ENCODE measurements at places on chromosomes 4 and X.

GRCh38 chr4:96120206-96120605 lies 280.3 kb downstream of the PDHA2 start:
- no peak for DNase-seq

DNA sequence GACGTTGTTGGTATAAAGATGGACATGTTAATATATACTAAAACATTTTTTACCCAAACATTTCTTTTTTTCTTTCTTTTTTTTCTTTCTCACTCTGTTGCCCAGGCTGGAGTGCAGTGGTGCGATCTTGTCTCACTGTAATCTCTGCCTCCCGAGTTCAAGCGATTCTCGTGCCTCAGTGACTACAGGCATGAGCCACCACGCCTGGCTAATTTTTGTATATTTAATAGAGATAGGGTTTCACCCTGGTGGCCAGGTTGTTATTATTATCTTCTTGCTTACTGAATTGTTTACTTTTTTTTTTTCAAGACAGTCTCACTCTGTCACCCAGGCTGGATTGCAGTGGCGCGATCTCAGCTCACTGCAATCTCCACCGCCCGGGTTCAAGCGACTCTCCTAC lies 68.8 kb downstream of the HOPX start:
- DNase-seq = no peak

- no peak for DNase-seq
Observed at GRCh38 chrX:12906046-12906761, at the start of gene TLR8. Gene TLR8, plus strand, starts transcription at chrX:12906620. Its CDS starts 87 bp downstream, at chrX:12906707.

- DNase-seq = no peak
Observed at GRCh38 chrX:3545901-3546300, 167.5 kb downstream of the PRKX start.

DNA sequence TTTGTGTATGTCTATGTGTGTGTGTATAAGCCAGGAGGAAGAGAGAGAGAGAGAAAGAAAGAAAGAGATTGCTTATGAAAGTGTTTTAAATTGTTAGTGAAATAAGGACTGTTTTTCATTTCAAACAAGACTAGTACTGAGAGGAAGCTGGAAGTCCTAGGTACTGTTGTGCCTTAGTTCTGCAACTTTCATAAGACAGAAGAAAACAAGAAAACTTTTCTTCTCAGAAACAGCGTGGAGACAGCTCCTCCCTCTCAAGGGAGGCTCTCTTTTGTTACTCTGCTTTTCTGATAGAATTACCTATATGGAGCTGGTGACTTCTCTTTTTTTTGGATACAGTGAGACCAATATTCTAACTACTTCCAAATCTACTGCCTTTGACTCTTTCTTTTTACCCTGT lies 62.5 kb downstream of the BANK1 start:
- DNase-seq = no peak

- no peak for DNase-seq
Observed at GRCh38 chrX:141320801-141321200, 78.5 kb upstream of the SPANXC start.

DNA sequence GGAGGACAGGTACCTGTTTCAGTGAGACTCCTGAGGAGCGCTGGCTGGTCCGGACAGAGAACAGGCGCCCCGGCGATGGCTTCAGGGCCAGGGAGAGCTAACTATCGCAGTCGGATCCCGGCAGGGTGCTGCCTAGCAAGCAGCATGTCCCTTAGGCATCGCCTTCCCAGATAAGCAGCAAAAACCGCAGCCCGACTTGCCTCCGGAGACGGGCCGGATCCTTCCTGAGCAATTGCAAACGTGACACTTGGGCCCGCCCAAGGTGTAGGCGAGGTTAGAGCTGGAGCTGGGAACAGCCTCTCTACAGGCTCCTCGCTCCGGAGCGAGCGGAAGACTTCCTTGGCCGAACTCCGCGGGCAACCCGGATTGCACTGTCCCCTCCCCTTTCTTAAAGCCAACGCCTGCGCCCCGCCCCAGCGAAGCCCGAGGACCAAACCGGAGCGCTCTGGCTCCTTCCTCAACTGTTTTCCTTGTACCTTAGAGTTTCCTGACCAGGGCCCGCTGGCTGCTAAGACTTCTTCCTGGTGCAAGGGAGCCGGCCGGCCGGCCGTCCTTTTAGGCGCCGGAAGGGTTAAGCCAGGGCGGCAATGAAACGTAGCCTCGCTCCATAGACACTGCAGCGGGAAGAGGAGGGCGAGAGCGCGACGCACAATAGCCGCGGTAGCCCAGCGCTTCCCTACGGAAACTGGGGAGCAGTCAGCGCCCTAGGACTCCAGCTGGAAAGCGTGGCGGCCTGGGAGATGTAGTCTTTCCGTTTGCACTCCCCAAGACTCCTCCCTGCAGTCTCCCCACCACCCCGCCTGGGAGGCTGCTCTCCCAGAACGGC lies at the start of gene OPHN1:
TSS of gene OPHN1 (minus strand) at position 341 of the 826 bp plus-strand sequence. CDS start 475 bp downstream, outside the sequence.
- no peak for DNase-seq

DNA sequence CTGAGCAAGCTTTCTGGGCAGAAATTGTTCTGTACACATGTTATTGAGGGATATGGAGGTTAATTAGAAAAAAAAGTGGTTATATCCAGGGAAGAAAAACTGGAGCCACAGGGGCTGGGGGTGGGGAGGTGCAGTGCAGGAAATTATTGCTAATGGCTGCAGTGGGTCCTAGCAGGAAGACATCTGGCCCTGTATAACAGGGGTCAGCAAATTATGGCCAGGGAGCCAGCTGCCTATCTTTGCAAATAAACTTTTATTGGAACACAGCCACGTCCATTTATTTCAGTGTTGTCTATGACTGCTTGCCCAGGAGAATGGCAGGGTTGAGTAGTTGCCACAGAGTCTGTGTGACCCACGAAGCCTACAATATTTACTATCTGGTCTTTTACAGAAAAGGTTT lies 23.4 kb upstream of the PRPS2 start:
- no peak for DNase-seq

DNA sequence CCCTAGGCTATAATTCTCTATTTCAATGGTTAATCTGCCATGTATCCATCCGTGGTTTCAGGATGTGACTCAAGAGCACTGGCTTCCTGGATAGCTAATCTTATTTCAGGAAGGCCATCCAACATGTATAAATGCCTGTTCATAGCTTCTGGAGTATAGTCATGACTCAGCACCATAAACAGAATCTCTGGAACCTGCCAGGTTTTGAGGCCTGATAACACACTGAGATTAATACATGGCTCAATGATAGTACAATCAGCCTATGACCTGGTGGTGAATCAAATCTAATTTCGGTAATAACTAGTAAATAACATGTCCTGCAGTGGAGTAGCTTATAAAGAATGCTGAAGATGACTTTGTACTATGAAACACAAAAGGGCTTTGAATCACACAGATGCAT lies 5.7 kb upstream of the IL13RA2 start:
- DNase-seq = no peak

DNA sequence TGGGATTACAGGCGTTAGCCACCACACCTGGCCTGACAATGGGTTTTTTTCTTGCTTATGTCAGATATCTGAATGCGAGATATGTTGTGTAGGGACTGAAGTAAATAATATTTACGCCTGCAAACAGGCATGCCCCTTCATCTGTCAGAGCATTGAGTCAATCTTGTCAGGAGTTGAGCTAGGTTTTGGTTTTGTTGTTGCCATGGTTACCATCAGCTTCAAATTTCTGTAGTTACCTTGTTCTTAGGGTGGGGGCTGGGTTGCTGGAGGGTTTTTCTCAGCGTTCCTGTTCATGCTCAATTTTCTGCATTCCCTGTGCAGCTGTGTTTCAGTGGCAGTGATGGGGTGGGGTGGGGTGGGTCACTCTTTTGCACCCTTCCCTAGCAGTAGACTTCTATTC lies 14.5 kb downstream of the MRPL1 start:
- DNase-seq = no peak

DNA sequence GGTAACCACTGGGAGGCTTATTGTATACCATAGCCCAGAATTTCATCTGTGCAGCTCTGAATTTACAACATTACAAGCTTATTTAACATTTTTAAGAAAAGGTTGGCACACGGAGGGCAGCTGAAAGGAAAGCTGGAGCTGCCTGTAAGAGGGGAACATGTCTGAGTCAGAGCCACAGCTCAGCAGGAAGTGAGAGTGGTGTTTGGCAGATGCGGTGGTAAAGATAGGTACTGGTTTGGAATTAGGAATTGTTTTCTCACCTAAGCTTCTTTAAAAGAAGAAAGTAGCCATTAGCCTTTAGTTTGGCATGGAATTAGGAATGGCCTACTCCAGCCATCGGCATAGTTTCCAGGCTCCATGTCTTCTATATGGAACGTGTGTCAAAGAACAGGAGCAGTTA lies 172.5 kb upstream of the ANXA3 start:
- no peak for DNase-seq

GRCh38 chr4:25797136-25797535 lies 65.7 kb downstream of the SEL1L3 start:
- DNase-seq = no peak

DNA sequence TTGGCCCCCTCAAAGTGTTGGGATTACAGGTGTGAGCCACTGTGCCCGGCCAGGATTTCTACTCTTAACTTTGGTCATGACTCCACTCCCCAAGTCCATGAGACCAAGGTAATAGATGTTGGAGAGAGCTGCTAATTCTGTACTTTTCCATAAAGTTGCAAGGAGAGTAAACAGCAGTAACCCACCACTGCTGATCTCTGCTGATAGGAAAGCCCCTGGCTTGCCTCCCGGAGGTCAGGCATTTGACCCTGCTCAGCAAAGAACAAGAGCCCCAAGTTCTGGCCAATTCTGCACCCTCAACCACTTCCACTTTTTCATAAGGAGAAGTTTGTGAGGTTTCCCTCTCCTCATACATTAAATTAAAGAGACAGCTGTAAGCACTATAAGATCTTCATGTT lies 143.0 kb downstream of the RASL11B start:
- no peak for DNase-seq

DNA sequence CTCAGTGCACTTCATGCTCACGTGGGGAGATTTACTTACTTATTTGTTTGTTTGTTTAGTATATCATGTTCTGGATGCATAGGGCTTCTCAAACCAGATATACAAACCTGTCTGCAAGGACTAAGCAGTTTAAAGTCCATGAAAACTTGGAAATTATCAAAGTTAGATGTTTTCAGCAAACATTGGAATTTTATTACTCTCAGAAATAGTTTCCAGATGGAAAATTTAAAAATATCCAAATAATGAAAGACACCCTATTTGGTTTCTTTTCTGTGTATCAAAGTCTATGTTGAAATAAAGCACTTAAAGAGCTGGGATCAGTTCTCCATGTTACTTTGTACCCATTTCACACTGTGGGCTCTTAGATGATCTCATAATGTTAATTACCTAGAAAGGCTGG lies 312.1 kb downstream of the PPP1R2C start:
- no peak for DNase-seq

DNA sequence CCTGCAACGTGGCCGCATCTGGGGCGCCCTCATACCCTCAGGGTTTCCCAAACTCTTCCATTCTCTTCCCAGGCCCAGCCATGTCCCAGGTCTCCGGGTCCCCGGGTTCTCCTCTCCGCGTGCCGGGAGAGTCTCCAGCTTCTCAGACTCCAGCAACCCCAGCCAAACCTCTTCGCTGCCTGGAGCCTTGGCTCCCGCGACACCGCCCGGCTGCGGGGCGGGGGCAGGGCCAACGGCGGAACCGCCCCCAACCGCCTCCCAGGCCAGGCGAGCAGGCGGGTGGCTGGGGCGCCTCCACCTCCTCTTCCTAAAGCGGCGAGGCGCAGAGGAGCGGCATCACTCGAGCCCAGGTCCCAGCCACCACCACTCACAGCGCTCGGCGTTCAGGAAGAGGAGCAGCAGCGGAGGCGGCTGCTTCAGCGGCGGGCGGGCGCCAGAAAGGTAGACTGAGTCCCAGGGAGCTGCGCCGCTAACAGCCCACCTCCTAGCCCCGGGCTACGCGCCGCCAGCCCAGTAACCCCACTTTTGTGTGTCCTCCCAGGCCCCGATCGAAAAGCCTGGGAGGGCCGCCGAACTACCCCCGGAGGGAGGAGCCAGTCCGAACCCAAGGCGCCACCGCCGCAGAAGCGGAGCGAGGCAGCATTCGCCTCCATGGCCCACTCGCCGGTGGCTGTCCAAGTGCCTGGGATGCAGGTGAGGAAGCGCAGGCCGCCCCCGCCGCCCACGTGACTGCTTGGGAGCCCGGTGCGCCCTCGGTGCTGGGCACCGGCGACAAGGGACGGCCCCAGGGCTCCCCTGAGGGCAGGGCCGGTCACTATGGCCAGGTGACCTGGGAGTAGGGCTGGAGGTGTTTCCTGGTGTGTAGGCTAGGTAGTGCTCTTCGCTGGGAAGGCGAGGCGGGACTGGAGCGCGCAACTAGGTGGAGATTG lies at the start of gene STK26:
TSS of gene STK26 (plus strand) at position 336 of the 929 bp plus-strand sequence. CDS start at position 652, 316 bp downstream.
- peak; percentile 41 for DNase-seq

DNA sequence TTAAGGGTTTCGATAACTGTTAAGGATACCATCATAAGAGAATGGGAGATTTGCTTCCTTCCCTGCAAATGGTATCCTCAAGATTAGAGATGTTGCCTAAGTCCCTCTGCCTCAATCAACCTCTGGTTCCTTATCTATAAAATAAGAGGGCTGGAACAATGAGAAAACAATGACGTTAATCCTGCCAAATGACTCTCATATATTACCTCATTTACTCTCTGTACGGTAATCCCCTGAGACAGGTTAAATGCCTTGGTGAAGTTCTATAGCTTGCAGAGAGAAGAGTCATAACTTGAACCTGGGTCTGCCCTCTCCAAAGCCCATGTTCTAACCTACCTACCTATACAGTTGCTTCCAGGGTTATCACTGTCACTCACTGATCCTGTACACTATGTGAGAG lies 100.2 kb upstream of the OTUD4 start:
- no peak for DNase-seq

- DNase-seq = no peak
Observed at GRCh38 chr4:122764821-122765215, 32.3 kb downstream of the BBS12 start.

- no peak for DNase-seq
Observed at GRCh38 chr4:22174640-22175039, 226.1 kb upstream of the KCNIP4 start.

All from stimulated activated CD8-positive, alpha-beta memory T cell treated with anti-CD3 and anti-CD28 coated beads, Interleukin-7, amount 100 ng/mL, for 1 hour (primary cell).